Psoas muscle (tissue), 8 donors: ENCODE measurements at places on chromosomes 13 and 19. TPM values are rescaled to one million over a fixed set of nuclear protein-coding genes. Genes with fewer than 3 reads are reported as not detected.
A peak's percentile ranks its signal among the peaks of the same experiment; 100 is the strongest.

GRCh38 chr19:51660975-51661600 lies 14.5 kb upstream of the SIGLEC14 start:
- peak; percentile 73 for DNase-seq

Gene TEX29
- total RNA-seq: 0.64 TPM

GRCh38 chr13:94641409-94641941 lies 39.8 kb downstream of the GPR180 start:
- no peak for DNase-seq

DNA sequence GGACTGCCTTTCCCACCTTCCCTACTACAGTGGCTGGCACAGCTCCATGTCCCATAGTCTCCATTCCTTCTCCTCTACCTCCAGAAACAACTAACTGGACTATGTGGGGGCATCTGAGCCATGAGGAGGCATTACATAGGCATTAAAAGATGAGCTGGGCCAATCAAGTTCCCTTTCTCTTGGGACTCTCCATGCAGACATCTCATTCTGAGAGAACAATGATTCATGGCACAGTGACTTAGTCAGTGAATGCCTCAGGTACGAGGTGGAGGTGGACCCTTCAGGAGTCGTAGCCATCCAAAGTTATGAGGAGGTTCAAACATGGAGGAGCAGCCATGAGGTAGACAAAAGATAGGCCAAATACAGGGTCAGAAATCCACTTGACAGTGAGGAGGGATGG lies 70.0 kb downstream of the GPC6 start:
- DNase-seq: no peak

Gene SHANK1
- 1.3 TPM for total RNA-seq

DNA sequence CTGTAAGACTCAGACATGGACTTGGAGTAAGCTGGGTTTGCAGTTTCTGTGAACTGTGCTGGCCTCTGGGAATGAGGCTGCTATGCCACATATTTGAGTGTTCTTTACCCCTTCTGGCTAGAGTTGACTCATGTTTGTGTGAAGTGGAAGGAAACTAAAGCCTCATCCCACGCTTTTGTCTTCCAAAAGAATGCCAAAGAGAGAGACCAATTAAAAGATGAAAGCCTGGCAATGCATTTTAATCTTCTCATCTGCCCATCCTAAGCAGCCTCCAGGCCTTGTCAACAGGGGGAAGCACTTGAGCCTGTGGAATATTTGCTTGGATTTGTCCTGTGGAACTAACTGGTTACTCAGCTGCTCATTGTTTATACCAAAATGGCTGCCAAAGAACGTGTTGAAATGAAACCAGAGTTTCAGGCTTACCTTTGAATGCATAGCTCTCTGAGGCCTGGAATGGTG lies 49.1 kb downstream of the LMO7 start:
- no peak for DNase-seq

Gene ZNF414
- 15.6 TPM for total RNA-seq

DNA sequence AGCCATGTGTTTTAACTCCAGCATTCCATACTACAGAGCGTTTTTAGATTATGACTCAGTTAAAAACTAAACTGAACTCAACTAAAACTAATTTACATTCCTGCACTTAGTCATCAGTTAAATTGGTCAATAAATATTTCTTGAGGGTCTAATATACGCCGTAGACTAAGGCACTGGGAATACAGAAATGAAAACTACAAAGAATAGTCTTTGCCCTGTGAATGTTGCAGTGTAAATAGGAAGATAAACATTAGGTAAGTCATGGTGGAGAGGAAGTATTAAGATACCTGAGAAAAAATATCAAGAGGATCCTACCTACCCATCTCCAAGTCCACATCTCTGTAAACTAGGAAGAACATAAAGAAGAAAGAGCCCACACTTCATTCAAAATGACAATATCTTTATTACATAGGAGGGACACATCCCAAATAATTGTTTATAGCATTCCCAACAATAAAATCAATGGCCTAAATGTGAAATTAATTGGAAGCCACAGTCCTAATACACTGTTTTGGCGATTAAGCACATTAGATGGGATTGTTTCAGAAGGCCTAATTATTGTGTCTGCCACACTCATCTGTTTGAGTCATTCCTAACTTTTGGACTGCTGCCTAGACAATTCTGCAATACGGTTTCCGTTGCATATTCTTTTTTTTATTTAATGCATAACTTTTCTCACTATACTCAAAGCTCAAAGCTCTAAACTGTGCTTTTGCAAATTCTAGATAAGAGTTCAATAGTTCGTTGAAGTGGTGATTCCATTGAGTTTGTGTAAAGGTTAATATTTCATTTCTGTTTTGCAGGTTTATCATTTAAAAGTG lies 52.9 kb downstream of the MBNL2 start:
- no peak for DNase-seq

Gene ZNF382
- 0.61 TPM for total RNA-seq

DNA sequence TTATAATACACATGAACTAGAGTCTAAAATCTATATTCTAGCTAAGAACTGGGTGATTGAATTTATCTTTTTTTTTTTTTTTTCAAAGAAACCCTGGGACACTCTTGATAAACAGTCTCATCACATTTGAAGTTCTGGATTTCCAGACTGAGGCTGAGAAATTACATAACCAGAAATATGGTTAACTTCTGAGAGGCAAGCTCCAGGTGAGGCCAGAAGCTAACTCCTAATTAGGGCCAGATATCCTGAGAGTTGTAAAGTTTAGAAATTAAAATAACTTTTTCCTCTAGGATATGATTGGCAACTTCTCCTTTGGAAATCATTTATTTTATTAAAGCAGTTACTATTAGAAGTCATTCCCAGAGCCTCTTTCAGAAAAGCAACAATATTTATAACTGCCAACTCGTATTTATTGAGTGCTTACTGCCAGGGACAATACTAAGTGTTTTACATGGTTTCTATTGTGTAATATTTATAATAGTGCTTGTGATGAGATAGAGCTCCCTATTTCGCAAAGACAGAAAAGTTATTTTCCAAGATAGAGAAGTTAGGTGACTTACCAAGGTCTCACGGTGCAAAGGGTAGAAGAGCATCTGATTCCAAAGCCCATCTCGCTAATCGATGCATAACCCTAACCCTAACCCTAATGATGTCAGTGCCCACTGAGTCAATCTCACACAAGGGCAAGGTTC lies 187.7 kb downstream of the DCT start:
- DNase-seq: no peak

DNA sequence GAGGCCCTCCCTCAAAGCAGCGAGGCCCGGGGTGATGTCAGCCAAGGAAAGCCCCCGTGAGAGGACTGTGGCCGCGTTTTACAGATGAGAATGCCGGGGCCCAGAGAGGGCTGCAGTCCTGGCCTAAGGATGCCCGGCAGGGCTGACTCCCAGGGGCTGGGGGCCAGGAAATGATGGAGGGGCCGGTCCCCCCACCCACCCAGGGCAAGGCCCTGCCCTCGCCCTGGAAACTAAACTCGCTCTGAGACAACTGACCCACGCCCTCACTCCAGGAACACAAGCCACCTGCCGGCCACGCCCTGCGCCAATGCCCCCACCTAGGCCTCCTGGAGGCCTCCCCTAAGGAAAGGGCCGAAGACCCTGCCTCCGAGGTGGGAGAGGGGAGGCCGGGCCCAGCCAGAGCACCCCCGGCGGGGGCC lies 7.2 kb downstream of the ZBTB7A start:
- DNase-seq: no peak

GRCh38 chr13:74191410-74191809 lies 57.2 kb upstream of the KLF12 start:
- DNase-seq: no peak

DNA sequence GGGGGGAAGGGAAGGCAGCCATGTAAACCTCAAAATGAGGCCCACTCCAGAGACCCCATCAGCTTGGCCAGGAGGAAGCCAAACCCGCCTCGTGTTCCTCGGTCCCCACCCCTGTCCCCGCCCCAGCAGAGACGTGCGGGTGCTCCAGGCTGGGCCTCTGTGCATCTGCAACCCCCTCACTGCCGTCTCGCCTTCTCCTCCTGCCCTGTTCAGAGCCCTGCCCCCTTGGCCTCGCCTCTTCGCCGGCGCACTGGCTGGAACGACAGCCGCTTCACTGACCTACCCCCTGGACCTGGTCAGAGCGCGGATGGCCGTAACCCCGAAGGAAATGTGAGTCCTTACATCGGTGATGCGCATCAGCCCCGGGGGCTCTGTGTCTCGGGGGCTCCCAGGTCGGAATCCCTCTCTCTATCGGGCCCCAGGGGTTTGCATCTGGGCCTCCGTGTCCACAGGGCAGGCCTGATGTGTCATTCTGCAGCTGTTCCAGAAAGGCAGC lies 32.2 kb downstream of the TMEM161A start:
- no peak for DNase-seq

DNA sequence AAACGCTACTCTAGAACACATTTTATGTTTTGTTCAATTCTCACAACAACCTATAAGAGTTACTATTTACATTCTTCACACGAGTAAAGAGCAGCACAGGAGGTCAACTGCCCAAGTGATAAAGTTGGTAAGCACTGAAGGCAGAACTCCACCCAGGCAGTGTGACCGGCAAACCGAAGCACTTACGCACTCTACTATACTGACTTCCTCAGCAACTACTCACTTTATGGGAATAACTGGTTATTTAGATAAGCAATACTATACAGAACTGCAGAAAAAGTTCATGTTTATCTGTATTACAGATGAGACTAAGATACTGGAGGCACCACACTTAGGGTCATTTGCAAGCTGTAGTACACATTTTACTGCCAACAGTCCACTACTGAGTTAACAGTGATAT lies 28.8 kb downstream of the FOXO1 start:
- no peak for DNase-seq

- DNase-seq: no peak
Observed at GRCh38 chr13:28333204-28333881, 161.6 kb downstream of the FLT1 start.

Gene ZNF66
- total RNA-seq: 0.39 TPM

Gene CPT1C
- 0.62 TPM for total RNA-seq

DNA sequence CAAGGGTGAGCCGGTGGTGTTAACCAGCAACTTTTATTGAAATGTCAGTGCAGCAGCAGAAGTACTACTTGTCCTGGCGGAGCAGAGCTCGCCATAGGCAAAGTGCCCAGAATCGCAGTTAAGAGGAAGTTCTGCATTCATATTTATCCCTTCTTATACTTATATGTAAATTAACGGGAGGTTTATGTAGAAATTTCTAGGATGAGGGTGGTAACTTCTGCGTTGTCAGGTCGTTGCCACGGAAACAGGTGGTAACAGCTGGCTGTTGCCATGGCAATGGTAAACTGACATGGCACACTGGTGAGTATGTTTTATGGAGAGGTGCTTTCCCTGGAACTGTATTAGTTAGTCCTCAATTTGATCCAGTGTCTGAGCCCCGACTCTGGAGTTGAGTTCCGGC lies 2494.9 kb upstream of the PCDH20 start:
- no peak for DNase-seq

- no peak for DNase-seq
Observed at GRCh38 chr13:66837246-66837645, 392.9 kb downstream of the PCDH9 start.

DNA sequence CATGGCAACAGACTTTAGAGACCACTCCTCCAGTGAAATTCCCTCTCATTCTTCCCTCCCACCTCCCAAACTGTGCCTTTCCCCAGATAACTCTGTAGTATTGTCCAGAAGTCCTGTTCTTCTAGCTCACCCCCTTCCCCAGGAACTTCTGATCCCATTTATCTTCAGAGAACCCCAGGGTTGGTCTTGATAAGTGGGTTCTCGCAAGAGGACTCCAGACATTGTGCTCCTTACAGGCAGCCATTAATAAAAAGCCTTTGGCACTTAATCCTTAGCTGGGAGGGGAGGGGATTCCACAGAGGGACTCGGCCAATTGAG lies 1.9 kb downstream of the LTBP4 start:
- no peak for DNase-seq

DNA sequence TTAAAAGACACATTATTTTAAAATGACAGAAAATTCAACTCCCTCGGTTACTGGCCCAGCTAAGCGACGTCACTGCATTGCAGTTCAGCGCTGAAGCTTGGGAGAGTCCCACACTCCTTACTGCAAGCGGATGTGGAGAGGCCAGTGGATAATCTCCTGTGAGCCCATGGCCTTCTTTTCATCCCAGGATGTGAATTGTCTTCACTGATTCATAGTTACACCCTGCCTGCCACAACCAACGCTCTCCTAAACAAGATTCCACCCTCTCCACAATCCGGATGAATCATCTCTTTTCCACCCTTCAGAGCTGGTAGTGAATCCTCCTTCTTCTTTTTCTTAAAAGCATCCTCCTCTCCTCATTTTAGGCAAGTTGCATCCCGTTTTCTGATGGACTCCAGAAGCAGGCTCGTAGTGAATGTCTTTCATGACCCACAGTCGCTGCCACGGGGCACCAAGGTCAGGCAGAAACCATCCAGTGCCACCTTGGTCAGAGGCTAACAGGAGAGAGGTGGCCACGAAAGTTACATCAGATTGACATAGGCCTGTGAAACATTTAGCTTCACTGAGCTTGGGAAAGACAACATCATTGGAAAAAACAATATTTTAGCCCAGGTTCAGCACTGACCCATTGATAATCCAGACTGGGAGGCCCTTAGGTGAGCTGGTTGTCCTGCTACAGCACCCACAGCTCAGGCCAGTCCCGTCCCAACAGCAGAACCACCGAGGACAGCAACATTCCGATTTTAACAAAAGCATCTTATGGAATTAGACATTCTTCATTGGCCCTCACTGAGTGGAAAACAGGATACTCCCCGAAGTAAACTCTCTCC lies 2.0 kb downstream of the GJB2 start:
- DNase-seq: no peak

DNA sequence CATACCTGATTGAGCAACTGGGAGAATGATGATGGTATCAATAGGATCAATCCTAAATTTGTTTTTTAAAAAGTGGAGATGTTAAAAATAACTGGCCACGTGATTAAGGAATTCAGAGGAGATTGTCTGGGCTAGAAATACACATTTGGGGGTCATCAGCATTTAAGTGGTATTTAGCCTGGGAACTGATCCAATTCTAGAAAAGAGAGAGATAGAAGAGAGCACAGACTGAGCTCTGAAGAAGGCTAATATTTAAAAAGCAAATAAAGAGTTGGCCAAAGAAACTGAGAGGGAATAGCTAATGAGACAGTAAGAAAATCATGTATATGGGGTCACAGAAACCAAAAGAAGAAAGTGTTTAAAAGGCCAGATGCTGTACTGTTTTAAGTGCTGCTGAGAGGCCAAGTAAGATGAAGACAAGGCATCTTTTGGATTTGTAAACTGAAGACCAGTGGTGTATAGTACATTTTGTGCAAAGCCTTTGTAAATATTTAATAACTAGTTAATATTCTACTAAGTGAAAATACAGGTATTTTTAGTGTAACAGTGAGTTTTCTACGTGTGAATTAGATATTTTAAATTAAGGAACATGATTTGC lies 40.2 kb downstream of the UBL3 start:
- DNase-seq: no peak

- no peak for DNase-seq
Observed at GRCh38 chr19:16136185-16136999, 7.1 kb upstream of the HSH2D start.

- no peak for DNase-seq
Observed at GRCh38 chr19:47176627-47177090, 46.0 kb downstream of the SAE1 start.

DNA sequence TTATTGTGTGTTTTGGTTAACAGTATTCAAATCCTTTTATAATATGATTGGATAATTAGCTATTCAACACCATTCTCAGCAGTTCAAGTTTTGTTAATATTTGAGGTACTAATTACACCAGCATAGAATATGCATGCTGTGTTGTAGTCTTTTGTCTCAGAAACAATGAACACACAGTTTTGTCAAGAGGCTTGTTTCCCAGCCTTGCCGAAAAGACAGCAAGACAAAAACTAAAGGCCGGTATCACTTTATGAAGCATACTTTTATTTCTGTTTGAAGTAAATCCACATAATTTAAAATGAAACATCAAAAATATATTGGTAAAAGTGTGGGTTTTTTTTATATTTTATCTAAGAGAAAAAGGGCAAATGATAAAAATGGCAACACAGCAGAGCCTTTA lies 7.5 kb downstream of the GPR180 start:
- no peak for DNase-seq

Gene RGL3
- 4.0 TPM for total RNA-seq

Gene ICAM1
- 8.0 TPM for total RNA-seq
